Germinal center (tissue), 1 donor: ENCODE measurements at places on chromosomes 1 and 21.

DNA sequence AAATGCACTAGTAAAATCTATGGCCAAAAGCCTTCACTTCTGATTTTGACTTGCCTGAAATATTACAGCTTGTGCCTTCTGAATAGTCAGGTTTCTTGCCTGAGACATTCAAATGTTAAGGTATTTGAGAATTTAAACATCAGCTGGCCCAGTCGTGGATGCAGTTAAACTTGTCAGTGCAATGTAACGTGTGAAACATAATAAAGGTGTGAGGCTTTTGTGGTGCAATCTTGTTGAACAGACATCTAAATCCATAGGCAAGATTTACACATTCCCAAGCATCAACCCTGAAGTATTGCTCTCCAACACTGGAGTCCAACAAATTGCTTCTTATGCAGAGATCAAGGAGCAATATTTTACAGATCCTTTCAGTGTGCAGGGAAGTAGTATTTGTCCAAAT, 4.4 kb downstream of the CCN1 start:
- no peak for DNase-seq

- DNase-seq = no peak
These were observed 61.1 kb upstream of the GNG4 start for GRCh38 chr1:235710687-235711086.

DNA sequence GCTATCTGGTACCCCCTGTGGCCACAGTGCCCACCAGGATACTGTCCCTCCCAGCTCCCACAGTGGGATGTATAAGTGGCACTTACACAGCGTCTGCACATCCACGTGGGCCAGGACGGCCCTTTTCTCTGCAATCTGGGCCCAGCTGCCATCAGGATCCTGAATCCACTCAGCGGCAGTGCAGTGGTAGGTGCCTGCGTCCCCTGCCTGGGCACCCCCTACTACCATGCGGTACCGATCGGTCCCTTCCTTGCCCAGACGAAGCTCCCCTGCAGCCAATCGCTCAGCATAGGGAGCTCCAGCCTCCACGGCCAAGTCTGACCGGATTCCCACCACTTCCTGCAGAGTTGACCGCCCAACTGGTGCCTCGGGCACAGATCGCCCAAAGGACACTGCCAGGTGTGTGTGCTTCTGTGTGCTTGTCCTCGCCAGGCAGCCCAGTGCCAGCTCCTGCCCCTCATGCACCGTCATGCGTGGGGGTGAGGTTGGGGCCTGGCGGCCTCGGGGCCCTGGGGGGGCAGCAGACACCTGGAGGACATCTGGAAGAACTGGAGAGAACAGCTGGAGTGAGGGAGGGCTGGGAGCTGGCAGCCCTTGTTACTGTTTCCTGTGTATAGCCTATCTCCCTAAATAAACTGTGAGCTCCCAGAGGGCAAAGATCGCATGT, 4.7 kb downstream of the IGSF8 start:
- DNase-seq = no peak

DNA sequence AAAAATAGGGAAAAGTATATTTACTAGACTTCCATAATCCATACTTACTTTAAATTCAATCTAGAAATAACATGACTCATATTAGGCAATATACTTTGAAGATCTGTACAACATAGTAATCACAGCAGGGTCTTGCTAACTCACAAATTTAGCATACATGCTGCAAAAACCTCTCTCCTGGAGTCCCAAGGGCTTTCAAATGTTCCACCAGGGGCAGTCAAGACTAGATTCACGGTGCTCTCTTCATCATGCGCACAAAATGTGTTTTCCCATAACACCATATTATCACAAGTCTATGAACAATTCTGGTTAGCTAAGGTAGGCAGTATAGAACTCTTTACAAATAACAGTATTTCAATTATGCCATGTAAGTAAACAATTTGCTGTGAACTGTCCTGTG, 45.8 kb downstream of the SSX2IP start:
- DNase-seq = no peak

- DNase-seq = no peak
These were observed 18.0 kb downstream of the HHIPL2 start for GRCh38 chr1:222529916-222530315.

GRCh38 chr1:119622311-119623192, 25.5 kb downstream of the ZNF697 start:
- no peak for DNase-seq

- DNase-seq = no peak
These were observed 91.9 kb upstream of the CTTNBP2NL start for GRCh38 chr1:112304126-112304525.

- no peak for DNase-seq
These were observed 31.3 kb upstream of the SMYD2 start for GRCh38 chr1:214249651-214250050.

DNA sequence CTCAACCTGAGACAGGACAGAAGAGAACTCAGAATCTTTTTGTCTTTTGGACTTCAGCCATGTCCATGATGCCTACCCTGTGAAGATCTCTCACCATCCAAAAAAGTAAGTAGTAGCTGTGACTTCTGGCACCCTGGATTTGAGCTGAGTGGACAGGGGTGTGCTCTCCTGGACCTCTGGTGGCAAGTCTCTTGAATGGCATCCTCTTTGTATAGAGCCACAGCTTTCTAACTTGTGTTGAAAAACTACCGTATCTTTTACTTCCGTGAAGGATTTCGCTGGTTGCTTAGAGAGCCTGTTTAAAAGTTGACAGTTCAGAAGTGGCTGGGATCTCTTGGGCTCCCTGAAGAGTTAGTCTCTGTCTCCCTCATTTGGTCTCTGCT, 1.8 kb downstream of the MFN2 start:
- no peak for DNase-seq

DNA sequence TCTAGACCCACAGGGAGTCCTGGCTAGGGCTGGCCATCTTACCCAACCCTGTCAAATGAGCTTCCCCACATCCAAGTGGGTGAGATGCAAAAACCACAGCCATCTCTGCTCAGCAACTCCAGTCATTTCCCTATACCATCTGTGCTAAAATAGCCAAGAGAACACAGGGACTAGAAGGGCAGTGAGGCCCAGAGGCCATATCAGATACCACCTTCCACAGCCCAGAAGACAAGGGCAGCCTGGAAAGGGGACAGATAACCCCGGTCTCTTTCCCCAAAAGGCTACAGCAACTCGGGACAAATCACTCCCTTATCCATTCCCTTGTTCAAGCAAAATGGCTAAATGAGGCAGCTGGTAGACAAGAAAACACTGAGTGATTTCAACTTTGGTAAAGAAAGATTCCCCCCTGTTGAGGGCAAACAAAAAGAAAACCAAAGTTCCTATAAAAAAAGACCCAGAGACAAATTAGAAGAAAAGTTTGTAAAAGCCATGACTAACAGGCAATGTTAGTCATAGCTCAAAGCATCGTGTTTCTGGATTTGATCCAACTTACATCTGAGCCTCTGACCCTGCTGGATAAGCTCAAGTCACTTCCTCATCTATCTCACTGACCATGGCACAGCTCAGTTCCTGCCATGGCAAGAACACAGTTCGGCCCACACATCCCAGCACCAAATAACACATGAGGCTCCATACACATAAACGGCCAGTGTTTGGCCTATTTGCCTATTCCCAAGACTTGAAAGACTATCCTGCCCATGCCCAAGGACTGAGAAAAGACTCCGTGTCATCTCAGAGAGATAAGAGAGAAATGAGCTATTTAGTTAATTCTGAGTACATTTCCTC, 3.1 kb downstream of the LAMB3 start:
- DNase-seq = no peak

DNA sequence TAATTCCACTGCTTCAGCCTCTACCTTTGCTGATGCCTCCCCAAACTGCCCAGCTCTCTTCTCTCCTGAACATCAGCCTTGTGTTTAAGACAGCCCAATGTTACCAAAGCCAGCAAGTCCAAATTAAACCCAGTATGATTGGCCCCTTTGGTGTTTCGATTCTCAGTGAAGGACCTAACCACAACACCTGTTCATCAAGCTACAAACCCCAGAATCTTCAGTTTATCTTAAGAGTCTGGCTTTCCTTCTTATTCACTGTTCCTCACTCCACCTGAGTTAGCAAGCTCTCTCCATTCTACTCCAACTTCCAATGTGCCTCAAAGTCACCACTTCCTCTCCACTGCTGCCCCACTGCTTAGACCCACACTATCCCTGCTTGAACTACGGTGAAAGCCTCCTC, 25.5 kb upstream of the ITPKB start:
- DNase-seq = no peak

- DNase-seq = no peak
These were observed 97.7 kb upstream of the JUN start for GRCh38 chr1:58881471-58881994.

- DNase-seq = no peak
These were observed 118.2 kb downstream of the RIPK4 start for GRCh38 chr21:41648591-41649031.

DNA sequence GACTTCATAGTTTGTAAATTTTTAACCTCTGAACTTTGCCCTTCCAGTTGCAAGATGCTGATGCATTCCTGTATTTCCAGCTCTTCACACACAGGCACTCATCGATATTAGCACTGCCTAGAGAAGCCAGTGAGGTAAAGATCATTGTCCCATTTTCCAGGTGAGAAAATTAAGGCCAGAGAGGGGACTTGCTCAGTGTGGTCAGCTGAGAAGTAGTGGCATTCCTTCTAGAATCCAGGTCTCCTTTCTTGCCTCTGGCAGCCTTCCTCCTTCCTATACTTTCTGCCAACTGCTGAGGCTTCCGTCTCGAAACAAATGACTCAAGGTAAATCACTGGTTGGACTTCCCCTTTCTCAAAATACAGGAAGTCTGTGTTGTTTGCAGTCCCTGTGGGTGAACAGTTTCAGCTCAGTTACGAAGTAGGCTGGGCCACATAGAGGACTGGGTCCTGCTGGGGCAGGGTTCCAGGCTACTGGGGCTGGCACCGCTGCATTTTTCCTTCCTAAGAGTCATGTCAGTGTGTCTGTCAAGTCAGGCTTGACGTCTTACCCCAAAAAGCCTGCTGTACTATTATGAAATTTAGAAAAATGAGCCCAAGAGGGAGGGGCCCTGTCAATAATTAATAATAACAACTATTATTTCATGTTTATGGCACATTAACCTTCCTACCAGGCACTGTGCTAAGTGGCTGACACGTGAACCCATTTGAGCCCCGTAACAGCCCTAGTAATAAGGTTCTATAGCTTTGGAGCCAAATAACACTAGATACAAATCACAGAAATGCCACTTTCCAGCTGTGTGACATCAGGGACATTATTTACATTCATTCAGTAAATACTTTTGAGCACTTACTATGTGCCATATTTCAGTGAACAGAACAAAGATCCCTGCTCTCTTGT, 16.6 kb upstream of the RNF19B start:
- peak; percentile 82 for DNase-seq

DNA sequence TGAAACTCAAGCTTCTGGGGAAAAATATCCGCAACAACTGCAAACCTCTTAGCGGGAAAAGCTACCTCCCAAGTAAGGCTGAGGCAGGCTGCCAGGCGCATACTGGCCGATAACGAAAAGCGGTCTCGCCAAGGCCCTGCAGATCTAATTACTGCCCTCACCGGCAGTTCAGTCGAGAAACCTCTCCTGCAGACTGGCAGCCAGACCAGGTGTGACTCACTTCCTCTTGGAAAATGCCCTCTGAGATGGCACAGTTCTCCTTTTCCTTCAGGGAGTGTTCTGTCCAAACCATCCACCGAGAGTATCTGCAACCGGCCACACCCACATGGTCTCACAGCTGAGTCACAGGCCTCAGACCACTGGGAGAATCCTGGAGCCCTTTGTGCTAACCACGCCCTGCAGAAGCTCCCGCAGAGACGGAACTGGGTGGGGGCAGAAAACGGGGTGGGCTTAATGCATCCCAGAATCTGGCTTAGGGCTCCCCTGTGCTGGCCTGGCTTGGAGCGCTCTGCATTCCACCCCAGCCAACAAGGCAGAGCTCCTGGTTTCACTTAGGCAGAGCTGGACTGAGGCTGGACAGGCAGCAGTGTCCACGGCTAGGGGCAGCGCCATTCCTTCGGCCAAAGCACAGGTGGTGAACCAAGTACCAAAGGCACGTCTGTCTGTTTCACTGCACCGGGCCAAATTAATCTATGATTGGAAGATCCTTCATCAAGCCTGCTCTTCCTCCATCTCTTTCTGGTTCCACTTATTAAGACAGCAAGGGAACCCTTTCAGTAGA, 1.2 kb downstream of the S100A10 start:
- DNase-seq = no peak

DNA sequence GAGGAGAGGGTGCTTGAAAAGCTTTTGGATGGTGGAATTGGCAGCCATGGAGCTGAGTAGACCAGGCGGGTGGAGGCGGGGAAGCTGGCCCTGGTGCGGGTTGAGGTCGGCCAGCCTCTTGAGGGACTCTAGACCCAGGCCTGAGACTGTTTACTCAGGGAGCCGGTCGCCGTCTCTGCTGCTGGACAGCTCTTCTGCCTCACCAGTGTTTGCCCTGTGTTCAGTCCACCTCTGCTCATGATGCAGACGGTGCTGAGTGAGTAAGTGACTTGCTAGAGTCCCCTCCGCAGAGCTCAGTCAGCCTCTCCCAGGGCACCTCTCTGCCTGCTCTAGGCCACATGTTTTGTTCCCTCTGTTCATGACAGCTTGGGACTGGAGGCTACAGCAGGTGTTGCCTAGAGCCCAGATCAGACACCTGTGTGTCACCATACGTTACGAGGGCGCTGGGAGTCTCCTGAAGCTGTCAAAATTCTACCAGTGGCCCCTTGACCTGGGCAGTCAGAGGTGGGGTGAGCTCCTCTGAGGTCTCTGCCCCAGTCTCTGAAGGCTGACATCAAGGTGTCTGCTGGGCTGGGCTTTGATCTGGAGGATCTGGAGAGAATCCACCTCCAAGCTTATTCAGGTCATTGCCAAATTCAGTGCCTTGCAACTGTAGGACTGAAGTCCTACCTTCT, 73.5 kb upstream of the WNT4 start:
- DNase-seq = no peak

GRCh38 chr1:7975212-7975865, 13.8 kb downstream of the PARK7 start:
- peak; percentile 43 for DNase-seq

GRCh38 chr1:24018611-24019580, 38.8 kb upstream of the SRSF10 start:
- no peak for DNase-seq
